Glomerular endothelial cell (primary cell): ENCODE measurements at places on chromosomes 11 and 22.

DNA sequence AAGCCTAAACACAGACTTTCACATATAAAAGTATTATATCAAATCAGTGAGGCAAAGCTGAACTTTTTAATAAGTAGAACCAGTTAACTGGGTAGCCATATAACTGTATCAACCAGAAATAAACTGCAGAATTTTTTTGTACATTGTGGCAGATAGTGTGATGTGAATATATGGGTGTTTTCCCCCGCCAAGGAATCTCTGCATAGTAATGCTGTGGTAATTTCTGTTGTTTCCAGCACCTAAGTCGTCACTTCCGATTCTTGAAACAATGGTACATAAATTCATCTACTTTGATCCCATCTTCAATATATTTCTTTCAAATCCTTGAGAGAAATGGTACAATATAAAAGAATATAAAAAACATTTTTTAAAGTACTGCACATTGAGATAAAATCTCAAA, 39.6 kb downstream of the NARS2 start:
- DNase-seq: no peak

DNA sequence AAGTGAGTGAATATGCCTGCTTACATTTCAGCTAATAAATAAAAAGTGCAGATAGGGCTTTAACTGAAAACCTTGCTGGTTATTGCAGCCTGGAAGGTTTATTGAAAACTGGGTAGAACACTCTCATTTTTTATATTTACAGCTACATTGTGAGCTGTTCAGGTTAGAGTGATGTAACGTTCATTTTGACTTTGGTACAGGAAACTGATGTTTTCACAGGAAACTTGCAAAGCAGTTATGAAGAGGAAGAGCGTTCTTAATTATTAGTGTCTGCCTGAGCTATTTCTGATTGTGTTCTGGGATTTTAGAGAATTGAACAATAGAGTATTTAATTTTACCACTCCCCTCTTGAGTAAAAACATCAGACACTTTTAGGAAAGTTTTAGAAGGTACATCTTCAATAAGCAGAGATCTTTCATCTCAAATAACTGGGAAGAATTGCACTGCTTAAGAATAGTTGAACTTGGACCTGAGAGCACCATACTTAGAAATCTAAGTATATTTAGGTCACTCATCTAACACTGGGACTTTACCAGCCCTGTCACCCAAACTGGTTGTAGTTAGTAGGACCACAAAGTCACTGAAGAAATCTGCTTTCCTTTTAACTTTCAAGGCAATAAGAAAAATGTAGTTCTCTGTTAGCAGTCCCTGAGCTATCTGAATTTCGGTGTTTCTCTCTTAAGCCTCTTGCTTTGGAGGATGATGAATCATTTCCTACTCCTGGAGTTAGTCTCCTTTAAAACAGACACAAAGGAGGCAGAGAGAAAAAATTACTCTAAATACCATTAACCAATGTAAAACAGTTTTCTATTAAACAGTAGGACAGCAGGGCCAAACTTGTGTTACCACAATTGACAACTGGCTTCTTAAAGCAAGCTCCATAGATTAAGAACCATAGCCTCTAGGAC, 128.6 kb upstream of the DDI1 start:
- DNase-seq: peak; percentile 77

DNA sequence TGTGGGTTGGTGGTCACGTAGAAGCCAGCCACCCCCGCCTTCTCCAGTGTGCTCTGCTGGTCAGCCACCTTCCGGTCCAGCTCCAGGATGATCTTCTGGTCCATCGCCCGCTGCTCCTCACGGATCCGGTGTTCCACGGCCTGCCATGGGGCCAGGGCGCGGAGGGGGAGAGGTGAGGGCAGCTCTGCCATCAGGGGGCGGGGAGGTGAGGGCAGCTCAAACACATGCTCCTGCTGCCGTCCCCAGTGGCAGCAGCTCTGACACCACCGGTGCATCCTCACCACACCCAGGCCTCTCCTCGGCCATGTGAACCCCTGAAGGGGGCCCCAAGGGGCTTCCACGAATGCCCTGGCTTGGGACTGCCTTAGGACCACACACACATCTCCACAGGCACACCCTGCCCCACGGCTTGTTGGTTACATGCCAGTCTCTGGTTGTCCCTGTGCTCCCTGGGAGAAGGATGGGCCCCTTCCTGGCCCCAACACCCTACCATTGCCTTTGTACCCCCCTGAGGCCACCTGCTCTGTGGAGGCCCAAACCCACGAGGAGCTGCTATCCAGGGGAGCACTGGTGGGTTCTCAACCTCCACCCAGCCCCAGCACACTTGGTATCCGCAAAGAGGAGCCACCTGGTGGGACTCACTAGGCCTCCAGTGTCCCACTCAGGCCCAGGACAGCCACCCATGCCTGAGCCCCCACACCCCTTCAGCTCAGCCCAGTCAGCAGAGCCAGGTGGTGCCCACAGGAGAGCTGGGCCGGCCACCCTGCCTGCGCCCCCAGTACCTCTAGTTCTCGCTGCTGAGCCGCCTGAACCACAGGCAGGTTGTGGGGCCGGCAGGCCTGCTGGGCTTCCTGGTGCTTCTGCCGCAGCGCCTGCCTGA, 4.3 kb downstream of the DGCR6L start:
- DNase-seq: no peak

GRCh38 chr11:130131961-130132850, 27.4 kb upstream of the ST14 start:
- peak; percentile 44 for DNase-seq

DNA sequence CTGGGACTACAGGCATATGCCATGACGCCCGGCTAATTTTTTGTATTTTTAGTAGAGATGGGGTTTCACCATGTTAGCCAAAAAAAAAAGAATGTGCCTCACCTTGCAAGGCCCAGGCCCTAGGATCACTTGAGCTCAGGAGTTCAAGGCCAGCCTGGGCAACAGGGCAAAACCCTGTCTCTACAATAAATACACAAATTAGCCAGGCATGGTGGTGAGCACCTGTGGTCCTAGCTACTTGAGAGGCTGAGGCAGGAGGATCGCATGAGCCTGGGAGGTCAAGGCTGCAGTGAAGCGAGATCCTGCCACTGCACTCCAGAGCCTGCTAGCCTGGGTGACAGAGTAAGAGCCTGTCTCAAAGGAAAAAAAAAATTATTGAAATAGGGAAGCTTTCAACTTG, 8.1 kb upstream of the LDHC start:
- DNase-seq: no peak

GRCh38 chr11:15780382-15780781, 576.0 kb downstream of the SOX6 start:
- DNase-seq: no peak

- no peak for DNase-seq
Observed at GRCh38 chr22:36107436-36107835, 53.1 kb downstream of the APOL3 start.

GRCh38 chr11:67024410-67024809, 1.5 kb downstream of the SYT12 start:
- DNase-seq: no peak

- no peak for DNase-seq
Observed at GRCh38 chr11:118046051-118046963, 30.6 kb upstream of the TMPRSS4 start.

DNA sequence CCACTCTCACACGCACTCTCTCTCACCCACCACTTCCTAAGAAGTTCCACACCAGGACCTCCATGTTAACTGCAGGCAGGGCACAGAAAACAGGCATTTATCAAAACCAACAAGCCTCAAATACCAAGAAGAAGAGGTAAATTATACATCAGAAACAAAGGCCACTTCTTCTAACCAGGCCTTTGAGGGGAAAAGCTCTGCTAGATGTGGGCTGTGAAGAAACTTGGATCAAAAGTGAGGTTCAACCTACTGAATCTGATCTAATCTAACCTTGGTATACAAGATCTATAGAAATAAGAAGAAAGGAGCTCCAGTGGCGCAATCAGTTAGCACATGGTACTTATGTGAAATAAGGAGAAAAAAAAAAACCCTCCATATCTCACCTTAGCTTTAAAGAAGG, 91.9 kb downstream of the FAM168A start:
- DNase-seq: no peak

DNA sequence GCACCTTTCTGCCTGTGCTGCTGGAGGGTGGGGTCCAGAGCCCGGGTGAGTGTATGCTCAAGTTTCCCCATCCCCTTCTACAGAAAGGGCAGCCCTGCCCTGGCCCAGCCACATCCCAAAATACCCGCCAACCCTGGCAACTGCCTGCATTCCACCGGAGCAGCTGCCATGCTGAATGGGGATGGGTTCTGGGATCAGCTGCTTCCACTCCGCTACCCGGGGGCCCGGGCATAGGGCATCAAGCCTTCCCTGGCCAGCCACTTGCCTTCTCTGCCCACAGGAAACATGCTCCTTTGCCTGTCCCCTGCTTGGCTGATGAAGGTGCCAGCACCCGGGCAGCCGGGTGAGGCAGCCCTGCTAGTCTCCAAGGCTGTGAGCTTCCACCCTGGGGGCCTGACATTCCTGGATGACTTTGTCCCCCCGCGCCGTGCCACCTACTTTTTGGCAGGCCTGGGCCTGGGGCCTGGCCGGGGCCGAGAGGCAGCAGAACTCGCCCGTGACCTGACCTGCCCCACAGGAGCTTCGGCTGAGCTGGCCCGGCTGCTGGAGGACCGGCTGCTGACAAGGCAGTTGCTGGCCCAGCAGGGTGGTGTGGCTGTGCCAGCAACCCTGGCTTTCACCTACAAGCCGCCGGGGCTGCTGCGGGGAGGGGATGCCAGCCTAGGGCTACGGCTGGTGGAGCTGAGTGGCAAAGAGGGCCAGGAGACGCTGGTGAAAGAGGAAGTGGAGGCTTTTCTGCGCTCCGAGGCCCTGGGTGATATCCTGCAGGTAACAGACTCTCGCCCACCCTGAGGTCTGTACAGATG, 3.2 kb downstream of the CARNS1 start:
- no peak for DNase-seq

DNA sequence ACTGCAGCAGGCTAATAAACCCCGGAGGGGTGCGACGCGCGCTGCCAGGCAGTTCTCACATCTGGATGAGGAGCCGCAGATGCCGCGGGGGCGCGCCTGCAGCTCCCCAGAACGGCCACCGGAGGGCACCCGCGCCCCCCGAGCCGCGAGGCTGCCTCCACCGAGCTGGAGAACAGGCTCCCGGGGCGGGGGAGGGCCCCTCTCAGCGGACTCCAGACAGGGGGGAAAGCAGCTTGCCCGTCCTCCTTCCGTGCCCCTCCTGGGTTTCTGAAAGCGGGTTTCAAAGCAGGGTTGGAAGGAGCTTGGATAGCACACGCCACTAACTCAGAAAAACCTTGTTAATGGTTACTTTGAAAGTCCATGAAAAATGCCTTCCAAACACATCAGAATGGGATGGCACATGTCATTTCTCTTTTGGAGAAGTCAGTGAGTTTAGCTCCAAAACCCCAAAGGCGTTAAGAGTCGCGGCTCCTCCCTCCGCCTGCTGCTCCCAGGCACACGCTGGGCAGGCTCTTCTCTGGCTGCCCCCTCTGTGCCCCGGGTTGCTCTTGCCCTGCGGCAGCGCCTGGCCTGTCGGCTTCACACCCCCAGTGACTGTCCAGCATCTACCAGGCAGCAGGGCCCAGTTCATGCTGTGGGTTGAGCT, 317.8 kb downstream of the NTM start:
- no peak for DNase-seq

DNA sequence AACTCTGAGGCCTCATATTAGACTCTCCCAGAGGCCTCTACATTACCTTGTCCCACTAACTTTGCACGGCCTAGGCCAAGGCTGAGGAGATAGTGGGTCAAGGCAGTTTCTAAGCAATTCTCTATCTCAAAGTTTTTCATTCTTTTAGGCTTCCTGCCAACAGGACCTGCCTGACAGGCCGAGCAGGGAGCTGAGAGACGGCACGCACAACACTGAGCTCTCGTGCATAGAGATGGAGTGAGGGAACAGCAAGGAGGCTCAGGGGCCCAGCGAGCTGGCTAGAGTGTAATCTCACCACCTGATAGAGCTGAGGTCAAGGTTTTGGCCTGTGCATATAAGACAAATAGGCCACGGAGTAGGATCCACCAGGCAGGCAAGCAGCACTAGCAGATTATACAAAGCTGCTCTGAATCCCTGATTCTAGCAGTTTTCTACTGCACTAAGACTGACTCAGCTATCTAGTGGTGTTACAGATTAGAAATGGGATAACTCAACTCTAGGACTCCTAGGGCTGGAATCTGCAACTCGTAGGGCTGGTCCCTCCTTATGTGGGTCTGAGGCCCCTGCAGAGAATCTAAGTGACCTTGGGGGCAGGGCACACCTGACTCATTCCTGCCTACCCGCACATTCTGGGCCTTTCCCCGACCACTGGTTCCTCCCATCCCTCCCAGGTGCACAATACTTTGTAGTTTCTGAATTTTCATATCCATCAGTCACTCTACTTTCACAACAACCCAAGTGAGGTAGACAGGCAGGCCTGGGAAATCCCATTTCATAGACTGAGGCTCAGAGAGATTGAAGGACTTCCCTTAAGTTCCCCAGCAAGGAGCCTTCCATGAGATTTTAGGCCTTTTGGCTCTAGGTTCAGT, 1.7 kb downstream of the CYB5R2 start:
- DNase-seq: no peak

DNA sequence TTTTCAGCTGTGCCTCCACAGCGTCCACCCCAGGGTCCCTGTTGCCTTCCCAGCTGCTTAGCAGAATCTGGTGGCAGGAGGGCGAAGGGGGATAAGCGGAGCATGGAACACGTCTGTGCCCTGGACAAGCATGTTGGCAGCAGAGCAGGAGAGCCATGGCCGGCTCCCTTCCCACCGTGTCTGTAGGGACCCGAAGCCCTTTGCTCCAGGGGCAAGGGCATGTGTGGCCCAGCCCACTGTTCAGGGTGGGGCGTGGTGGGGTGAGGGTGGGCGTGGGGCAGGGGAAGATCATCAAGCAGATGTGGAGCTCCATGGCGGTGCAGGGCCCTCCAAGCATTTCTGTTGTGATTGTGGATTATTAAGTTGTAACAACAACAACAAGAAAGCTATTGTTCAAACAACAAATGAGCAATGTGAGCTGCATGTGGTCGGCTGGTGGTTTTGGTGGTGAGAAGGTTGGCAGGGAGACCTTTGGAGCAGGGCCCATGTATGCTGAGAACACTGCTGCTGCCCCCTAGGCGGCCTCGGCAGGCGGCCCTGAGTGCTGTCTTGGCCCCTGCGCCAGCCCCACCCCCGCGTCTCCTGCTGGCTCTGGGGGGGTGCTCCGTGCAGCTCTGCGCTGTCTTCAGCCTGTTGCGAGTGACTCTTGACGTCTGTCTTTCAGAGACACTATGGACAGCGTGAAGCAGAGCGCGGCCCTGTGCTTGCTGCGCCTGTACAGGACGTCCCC, 50.9 kb downstream of the AP2A2 start:
- DNase-seq: no peak

DNA sequence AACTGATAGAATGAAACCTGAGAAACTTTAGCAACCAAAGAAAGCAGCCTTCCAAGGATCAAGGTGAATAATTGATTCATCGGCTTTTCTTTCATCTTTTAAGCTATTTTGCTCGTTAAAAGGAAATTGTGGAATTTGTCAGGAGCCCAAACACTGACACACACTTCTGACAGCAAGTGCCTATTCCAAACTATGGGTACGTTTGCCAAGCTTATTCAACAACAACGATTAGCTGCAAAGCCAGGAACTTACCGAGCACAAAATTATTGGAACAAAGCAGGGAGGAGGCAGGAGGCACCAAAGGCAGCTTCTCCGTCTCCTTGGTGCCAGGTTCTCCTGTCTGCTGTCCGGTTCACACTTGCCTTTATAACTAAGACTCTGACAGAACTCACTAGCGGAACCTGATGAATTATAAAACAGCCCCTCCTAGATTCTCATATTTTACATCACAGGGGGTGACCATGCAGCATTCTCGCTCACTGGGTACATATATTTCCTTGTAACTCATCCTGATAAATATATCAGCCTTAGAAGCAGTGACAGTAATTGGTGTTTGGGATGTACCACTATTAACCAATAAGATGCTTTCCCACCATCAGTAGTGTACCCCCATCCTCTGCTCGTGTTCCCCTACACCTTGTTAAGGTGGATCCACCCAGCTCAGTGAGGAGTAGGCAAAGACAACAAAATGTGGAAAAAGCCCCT, 395.9 kb upstream of the CCDC90B start:
- DNase-seq: no peak
